GF-D8 (cell line): ENCODE measurements at places on chromosomes 6 and 20.

DNA sequence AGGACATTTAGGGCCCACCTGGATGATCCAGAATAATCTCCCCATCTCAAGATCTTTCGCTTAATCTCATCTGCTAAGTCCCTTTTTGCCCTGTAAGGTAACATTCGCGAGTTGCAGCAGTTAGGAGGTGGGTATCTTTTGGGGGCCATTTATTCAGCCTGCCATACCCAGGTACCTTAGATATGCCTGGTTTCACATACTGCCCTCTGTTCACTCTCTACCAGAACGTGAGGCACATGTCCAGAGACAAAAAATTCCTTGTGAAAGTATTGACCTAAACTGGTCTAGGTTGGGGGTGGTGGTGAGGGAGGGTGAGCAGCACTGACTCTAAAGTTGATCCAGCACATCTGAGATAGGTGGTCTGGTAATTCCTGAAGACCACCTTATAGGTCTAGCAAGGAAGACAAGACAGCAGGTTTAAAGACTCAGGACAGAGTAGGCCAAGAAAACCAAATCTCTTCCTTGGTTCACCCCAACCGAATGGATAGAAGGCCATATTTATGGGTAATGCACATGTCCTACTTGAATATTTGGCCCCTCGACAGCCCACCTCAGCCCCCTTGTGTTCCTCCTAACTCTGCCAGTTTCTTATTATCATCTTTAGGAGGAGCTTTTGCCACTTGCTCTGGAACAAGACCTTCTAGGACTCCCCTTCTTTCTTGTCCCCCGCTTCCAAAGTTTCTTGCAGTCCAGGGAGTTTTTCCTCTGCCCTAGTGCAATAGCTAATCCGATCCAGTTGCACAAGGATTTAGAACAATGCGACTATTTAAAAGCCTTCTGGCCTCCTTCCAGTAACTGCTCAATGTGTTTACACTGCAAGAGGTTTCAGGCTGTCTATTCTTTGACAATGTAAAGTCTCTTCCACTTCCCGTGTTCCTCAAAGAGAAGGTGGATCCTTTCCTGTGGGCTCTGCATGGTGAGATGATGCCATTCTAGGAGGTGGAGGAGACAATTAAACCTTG is 213.0 kb upstream of the LAMP5 start:
- DNase-seq: no peak

DNA sequence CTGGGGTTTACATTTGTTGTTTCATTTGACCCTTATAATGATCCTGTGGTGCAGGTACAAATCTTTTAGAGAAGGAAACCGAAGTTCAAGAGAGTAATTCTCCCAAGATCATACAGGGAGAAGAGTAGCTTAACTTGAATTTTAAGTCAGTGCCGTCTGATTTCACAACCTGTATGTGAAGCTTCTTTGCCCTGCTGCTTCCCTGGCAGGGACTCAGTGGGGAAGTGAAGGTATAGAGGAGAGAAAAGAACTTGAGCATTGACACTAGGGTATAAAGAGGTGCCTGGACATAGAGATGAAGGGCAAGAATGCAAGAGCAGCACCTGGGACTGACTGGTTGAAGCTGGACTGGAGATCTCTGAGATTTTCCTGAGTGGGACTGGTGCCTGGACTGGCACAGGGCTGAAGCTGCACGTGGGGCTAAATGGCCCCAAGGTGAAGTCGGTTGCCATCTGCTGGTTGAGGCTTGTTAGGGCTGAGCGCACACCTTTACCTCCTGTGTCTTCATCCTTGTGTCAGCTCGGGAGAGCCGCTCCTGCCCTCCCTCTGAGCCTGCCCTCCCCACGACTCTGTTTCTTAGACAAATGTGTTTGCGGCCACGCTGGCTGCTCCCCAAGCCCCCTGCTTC is 41.8 kb downstream of the FARS2 start:
- DNase-seq: peak; percentile 58

DNA sequence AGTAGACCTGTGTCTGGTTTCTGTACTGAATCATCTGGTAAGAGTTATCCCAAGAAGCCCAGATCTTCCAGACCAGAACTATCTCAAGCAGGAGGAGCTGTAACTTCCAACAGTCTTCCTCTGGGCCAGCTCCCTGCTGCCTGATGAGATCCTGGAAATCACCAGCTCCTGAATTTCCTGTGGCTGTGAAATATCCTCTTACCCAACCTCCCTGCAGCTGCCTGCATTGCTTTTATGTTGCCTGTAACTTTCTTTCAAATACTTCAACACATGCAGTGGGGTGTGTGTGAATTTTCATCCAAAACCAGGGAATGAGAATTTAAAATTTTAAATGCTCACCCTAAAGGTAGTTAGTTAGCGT is 160.5 kb upstream of the LAMP5 start:
- DNase-seq: no peak

DNA sequence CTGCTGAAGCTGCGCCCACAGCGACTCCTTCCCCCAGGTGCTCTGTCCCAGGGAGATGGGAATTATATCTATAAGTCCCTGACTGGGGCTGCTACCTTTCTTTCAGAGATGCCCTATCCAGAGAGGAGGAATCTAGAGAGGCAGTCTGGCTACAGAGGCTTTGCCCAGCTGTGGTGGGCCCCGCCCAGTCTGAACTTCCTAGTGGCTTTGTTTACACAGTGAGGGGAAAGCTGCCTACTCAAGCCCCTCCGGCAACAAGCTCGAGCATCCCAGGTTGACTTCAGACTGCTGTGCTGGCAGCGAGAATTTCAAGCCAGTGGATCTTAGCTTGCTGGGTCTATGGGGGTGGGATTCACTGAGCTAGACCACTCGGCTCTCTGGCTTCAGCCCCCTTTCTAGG is 152.5 kb upstream of the MAP3K7 start:
- DNase-seq: no peak

DNA sequence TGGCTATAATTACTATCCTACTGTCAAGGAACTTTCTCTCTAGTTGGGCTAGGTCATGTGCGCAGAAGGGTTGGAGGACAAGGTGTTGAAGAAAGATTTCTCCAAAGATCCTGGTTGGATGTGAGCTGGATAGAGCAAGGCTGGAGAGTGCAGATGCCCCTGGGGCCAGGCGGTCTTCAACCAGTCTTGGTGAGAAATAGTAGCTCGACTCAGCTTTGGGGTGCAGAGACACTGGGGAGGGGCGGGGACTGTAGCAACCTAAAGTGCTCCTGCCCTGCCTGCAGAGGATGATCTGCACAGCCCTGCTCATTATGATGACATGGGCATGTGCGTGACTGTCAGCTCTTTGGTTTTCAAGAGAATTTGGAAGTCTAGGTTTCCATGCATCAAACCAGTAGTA is 35.9 kb downstream of the PHACTR3 start:
- DNase-seq: no peak

DNA sequence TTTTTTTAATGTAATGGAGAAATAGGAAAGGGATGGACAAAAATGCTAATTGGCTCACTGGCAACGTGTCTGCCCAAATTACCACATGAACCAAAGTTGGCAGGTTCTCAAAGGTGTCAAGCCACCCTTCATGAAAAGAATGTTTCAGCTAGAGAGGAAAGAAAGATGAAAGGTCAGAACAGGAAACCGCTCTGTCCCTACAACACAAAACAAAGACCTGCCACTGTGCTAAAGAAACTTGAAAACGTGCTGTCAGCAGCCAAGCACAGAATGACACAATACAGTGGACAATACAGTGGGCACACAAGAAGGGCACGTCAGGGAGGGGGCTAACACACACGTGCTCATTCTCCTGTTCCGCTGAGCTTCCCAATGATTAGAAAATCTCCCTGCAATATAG is 4.9 kb downstream of the PREP start:
- DNase-seq: no peak

GRCh38 chr6:71481011-71481410 is 192.4 kb downstream of the OGFRL1 start:
- DNase-seq: no peak

DNA sequence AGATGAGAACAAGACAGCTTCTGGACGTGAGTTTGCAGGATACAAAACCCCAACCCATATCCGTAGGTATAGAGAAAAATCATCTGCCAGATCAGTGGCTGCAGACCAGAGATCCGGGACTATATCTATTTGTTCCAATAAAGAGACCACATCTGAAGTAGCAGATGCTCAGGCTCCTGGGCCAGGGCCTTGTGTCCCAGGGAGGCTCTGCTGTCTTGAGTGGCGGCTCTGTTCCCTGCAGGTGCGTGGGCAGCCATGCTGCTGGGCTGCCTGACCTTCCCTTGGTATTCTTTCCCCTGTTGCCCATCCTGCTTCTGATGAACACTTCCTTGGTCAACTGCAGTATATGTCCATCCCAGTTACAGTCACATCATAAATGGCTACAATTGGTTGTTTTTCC is 34.9 kb downstream of the ERMARD start:
- DNase-seq: no peak

DNA sequence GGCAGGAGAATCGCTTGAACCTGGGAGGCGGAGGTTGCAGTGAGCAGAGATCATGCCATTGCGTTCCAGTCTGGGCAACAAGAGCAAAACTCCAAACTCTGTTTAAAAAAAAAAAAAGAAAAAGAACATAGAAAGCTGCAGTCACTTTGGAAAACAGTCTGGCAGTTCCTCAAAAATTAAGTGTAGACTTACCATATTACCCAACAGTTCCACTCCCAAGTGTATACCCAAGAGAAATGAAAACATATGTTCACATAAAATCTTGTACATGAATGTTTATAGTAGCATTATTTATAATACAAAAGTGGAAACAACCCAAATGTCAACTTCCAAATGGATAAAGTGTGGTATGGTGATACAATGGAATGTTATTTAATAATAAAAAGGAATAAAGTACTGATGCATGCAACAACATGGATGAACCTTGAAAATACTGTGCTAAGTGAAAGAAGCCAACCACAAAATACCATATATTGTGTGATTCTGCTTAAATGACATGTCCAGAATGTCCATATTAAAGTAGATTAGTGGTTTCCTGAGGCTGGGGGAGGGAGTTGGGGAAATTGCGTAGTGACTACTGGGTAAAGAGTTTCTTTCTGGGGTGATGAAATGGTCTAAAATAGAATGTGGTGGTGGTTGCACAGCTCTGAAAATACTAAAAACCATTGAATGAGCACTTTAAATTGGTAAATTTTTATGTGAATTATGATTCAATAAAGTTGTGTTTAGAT is 62.9 kb downstream of the SUN5 start:
- DNase-seq: no peak

DNA sequence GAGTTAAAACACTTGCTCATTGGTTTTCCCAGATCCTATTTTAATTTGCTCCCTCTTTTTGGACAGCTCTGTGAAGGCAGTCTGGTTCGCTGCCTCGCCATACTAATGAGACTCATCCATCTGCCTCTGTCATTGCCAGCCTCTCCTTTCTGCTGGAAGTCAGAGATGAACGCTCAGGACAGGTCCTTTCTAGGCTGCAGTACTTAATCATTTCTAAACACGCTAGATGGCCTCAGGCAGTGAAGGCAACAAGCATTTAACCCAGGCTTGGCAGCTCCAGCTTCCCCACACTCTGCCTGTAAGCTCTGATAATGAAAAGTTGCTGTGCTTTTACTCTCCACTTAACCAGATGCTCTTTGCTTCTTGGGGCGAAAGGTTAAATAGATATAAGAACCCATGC is 286.7 kb upstream of the POU3F2 start:
- no peak for DNase-seq

- no peak for DNase-seq
These were observed 117.8 kb downstream of the TCP11 start for GRCh38 chr6:35023091-35024000.

DNA sequence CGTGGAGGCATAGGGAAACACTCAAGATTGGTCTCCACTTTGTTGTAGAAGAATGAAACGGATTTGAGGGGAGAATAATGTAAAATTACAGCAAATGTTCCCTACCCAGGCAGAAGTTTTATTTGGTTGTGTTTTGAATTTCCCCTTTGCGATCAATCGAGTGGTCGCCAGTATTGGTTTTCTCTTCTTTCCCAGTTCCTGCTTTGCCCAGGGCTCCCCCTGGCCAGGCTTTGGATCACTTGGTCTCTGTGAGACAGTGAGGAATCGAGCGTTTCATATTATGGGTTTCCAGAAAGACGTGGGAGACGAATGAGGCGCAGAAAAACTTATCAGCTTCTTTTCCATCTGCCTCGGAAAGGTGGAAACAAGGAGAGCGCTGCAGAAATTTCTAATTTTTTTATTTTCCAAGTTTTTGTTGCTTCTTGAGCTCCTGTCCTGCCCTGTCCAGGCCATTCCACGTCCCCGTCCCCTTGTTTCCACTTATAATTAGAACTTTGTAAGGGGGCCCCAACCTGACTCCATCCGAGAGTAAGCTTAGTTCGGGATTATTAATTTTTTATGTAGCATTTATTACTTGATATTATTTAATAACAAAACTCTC is 7.5 kb upstream of the TBX18 start:
- no peak for DNase-seq
